ENCODE measurements at places on chromosomes 5 and 9.

DNA sequence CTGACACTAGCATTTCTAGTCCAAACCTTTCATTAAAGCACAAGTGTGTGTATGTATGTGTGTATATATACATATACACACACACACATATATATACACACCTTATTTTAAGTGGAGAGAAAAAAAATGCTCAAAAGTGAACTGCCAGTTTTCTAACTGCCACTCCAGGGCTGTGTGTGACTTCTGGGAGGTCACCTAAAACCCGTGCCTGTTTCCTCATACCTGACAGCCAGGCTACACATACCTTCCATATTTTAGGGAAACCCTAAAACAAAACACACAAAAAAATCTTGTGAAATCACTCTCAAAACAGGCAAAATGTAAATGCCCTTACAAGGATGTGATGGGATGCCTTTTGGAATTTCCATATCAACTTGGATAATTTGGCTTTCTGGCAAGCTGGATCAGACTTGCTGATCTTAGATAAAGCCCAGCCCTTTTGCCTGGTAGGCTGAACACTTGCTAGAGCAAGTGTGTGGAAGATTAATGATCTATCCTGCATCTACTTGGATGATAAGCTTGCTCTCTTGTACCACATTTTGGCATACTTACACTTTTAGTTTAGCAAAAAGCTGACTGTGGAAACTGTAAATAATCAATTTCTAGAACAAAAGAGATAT, 127.8 kb downstream of the GNAQ start:
- no peak for DNase-seq
- H3K36me3 ChIP-seq, result peaks cover 48% of the 10 kb centered on the region
- H3K27ac ChIP-seq, result no peak overlapping the region
- H3K4me3 ChIP-seq, result no peak overlapping the region
- no peaks in the 10 kb centered on the region for H3K27me3 ChIP-seq

- no peak for DNase-seq
- no peaks in the 10 kb centered on the region for H3K4me1 ChIP-seq
- no peak overlapping the region for H3K27ac ChIP-seq
- peaks cover 12% of the 10 kb centered on the region for H3K27me3 ChIP-seq
Observed at GRCh38 chr5:146409054-146409671, 38.0 kb upstream of the TCERG1 start.

GRCh38 chr5:112977440-112977861, 853 bp downstream of the DCP2 start:
- peak overlapping the region; percentile 95 for H3K27ac ChIP-seq
- H3K27me3 ChIP-seq, result no peaks in the 10 kb centered on the region
- peaks cover 44% of the 10 kb centered on the region for H3K4me1 ChIP-seq

GRCh38 chr5:17415321-17415758, 82.7 kb upstream of the TAF11L2 start:
- no peaks in the 10 kb centered on the region for H3K4me1 ChIP-seq
- no peaks in the 10 kb centered on the region for H3K27me3 ChIP-seq
- H3K27ac ChIP-seq, result no peak overlapping the region
- H3K4me3 ChIP-seq, result no peak overlapping the region
- no peak for DNase-seq

- H3K27me3 ChIP-seq, result no peaks in the 10 kb centered on the region
- H3K36me3 ChIP-seq, result no peaks in the 10 kb centered on the region
- no peaks in the 10 kb centered on the region for H3K4me1 ChIP-seq
- DNase-seq, result no peak
- no peak overlapping the region for H3K27ac ChIP-seq
Observed at GRCh38 chr5:129392681-129393080, 67.4 kb upstream of the ADAMTS19 start.

DNA sequence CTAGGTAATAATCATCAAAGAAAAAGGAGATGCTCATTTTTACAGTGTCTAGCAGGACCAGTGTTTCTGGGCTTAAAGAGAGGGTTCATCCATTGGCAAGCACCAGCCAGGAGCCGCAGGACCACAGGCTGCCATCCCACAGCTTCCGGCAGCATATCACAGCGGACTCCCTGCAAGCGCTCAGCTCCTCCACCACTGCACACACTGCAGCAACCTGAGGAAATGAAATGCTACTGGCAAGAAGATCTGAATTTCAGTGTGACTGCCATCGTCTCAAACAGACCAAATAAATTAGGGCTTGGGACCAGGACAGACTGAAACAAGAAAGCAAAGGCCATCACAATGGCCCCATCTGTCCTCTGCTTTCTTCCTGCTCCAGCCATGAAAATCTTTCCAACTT, 114.2 kb downstream of the TTC39B start:
- peaks cover 14% of the 10 kb centered on the region for H3K4me1 ChIP-seq
- H3K27me3 ChIP-seq, result no peaks in the 10 kb centered on the region
- H3K27ac ChIP-seq, result no peak overlapping the region
- DNase-seq, result no peak
